ENCODE measurements at places on chromosomes 7 and 10.
A peak's percentile ranks its signal among the peaks of the same experiment; 100 is the strongest.

- no peak for DNase-seq
These were observed 97.0 kb upstream of the DDC start for GRCh38 chr7:50662041-50662694.

GRCh38 chr10:79072994-79073645, 4.4 kb downstream of the ZMIZ1 start:
- DNase-seq: no peak

DNA sequence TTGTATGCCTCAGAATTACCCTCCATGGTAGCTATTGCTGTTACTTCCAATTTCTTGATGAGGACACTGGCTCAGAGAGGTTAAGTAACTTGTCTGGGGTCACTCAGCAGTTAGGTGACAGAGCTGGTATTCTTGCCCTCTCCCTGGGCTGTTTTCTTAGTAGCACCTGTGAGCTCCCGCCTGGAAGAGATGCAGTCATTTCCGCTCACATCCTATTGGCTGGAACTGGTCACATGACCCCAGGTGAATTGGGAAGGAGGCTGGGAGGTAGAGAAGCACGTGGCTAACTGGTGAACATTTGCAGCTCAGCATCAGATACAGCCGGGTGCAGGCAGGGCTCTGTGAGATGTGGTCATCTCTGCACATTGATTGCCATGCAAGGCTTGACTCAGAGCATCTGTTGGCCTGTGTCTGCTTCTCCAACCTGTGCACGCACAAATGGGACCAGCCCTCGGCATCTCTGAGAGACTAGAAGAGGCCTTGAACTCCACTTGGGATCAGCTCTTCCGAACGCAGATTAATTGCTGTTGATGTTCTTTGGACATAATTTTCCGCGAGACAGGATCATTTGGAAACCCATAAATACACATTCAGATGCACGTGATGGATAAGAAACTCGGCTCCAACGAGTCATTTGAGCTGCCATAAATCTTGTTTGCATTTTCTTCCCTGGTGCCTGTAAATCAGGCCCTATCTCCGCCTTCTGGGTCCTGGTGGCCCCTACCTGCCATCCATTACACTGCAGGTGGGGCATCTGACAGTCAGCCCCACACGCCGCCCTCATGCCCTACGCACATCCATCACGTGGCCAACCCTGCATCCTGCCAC, 42.8 kb downstream of the MYL10 start:
- no peak for DNase-seq

DNA sequence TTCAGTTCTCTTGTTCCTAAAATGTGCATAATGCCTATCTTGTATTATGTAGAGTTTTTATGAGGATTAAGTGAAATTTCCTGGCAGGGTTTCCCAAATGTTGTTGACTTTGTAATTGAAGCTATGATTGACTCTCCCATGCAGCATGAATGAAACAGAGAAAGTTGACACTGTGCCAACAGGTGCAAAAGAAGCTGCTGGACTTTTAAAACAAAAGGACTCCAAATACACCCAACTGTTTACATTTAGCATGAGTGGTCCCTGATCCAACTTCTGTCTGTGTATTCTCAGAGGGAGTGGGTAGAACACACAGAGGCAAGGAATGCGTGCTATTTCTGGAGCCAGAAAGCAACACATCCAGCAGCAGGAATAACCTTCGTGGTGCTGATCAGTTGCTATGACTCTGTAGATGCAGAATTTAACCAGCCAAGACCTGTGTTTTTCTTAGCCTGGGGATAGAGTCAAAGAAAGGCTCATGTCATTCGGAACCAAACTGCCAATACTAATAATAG, 14.4 kb upstream of the RBM20 start:
- no peak for DNase-seq

- DNase-seq: no peak
These were observed 70.2 kb downstream of the NOC3L start for GRCh38 chr10:94292434-94293090.

GRCh38 chr7:77269360-77270093, 69.9 kb upstream of the FGL2 start:
- DNase-seq: no peak

GRCh38 chr7:108618056-108618455, 48.4 kb downstream of the DNAJB9 start:
- no peak for DNase-seq

GRCh38 chr7:10874666-10875065, 99.0 kb upstream of the PHF14 start:
- no peak for DNase-seq

- DNase-seq: peak; percentile 59
These were observed 18.7 kb downstream of the OR9A2 start for GRCh38 chr7:143008007-143008901.

- DNase-seq: no peak
These were observed 288.0 kb downstream of the PTPRN2 start for GRCh38 chr7:158299607-158300006.

DNA sequence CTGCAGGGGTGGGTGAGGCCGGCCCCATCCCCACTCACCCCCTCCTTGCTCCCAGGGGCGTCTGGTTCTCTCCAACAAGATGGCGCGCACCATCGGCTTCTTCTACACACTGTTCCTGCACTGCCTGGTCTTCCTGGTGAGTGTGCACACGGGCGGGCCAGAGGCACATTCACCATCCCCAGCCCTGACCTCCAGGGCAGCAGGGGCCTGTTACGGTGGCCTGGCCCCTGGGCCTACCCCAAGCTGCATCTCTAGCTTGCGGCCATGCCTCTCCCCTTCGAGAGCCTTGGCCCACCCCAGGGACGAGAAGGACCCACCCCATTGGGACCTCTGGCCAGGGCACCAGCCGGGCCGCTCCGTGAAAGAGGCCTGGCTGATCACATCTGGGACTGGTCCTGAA, 4.9 kb upstream of the SH2B2 start:
- no peak for DNase-seq

- no peak for DNase-seq
These were observed 477 bp upstream of the ZC3HAV1 start for GRCh38 chr7:139109983-139110411.

DNA sequence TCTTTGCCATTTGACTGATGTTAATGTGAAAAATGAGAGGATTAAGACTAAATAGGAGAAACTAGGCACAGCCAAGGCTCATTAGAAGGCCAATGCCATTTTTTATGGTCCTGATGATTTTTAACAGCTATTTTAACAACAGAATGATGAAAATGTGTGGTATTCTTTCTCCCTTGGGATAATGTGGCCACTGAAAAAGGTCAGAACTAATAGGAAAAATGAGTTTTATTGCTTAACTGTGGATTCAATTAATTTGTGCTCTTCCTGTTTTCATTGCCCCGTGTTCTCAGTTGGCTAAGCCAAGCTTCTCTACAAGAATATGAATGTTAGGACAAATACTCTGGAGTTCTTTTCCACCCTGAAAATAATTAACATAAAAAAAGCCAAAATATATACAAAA, 56.6 kb downstream of the BMPER start:
- DNase-seq: no peak

DNA sequence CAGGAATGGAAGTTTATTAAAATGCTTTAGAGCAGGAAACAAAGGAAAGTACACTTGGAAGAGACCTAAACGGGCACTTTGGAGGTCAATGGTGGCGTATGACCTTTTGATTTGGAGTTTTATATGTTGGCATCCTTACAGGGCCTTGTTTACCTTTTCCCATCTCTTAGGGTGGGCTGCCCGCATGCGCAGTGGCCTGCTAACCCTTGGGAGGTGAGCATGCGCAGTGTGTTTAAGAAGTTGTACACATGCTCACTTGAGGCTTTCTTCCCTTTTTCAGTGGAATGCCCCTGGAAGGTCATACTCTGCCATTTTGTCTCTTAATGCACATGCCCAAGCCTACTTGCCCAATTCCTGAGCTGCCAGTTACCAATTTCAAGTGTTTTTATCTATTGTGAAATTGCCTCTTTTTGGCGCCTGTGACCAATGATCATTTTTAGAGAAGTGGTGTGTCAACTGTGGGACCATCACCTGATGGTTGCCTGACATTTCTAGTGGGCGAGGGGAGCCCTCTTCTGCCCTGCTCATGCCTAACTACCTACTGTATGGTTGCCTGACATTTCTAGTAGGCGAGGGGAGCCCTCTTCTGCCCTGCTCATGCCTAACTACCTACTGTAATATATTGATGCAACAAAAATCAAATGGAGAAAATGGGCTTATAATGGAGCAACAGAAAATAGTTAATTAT, 138.0 kb downstream of the PPP1R9A start:
- DNase-seq: no peak

DNA sequence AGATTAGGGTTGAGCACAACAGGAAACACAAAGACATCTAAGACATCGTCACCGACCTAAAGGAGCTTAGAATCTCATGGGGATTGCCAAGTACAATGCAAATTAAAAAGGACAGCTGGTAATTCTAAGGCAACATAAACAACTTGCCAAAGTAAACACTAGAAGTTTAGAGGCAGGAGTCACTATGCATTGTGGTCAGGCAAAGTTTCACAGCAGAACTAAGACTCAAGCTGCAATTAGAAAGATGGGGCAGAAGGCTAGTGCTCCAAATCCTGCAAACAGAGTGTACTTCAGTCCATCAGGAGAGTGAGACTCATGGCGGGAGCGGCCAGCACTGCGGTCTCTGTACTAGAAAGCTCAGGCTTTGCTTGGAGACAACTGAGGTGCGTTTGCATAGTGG, 52.7 kb downstream of the HIPK2 start:
- DNase-seq: no peak

DNA sequence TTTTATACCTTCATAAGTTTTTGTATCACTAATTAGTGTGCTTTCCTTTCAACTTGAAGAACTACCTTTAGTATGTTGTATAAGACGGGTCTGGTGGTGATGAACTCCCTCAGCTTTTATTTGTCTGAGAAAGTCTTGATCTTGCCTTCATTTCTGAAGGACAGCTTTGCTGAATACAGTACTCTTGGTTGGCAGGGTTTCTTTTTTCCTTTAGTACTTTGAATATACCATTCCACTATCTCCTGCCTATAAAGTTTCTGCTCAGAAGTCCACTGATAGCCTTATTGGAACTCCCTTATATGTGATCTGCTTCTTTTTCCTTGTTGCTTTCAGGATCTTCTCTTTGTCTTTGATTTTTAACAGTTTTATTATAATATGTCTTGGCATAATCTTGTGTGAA, 230.9 kb downstream of the HPSE2 start:
- DNase-seq: no peak

- DNase-seq: no peak
These were observed 29.9 kb downstream of the CALML5 start for GRCh38 chr10:5469353-5470061.

DNA sequence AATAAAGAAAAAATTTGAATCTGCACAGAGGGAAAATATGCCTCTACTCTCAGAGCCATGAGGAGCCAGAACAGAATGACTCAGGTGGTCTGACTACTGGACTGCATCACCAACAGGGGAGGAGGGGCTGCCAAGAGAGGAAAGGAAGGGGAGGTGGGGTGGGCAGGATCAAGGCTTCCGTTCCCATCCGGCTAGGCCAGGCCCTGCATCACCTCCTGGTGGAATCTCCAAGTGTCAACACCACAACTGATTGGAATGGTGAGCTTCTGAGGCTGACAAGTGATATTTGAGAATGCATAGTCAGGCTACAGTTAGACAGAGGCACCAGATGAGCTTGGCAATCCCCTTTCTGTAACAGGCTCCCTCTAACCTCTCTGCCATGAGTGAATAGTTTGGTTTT, 10.4 kb upstream of the GPR26 start:
- DNase-seq: no peak

DNA sequence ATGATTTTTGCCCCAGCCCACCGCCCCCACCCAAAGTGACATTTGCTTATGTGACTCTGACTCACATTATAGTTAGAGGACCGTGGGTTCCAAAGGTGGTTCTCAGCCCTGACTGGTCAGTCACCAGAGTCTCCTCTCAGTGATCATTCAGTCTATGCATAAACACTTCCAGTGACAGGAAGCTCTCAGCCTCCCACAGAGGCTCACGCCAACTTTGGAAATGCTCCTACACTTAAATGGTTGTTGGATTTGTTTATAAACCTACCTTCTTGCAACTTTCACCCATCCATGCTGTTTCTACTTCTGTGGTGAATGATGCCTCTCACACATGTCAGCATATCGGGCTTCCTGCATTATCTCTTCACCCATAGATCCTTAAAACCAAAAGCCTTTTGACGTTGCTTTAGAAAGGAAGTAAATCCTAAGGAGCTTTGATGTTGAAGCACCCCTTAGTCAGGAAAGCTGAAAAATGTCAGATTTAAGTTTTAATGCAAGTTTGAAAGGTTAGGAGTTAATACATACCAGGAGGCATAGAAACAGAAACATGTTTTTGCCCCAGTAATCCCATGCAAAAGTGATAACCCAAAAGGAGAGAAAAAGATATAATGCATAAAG, 46.5 kb upstream of the FGL2 start:
- no peak for DNase-seq

GRCh38 chr10:102517553-102517952, 13.8 kb downstream of the SUFU start:
- no peak for DNase-seq

DNA sequence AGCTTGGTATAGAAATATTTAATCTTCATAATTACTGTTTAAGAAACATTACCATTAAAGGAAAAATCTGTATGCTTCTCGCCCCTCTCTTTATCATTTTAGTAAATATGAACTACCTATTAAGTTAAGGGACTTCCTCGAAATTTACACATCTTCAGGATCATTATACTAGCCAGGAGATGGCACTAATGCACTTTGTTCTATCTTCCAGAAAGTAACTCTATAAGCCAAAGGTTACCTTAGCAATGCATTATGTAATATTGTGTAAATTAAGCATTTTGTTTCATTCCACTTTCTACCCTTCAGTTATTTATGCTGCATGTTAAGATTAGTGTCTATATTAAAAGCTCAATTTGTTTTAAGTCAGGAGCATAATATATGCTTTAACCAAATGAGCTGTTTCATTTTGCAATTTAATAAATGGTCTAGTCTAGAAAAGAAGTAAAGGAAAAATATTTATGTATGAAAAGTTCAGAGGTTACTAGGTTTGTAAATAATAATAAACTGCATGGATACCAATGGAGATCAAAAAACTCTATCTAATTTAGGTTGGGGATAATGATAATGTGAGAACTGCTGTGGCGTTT, 128.5 kb downstream of the ANKRD7 start:
- DNase-seq: no peak

- no peak for DNase-seq
These were observed 87.4 kb upstream of the RET start for GRCh38 chr10:42989481-42989921.

GRCh38 chr7:56091591-56091990, 1.2 kb downstream of the PHKG1 start:
- no peak for DNase-seq

DNA sequence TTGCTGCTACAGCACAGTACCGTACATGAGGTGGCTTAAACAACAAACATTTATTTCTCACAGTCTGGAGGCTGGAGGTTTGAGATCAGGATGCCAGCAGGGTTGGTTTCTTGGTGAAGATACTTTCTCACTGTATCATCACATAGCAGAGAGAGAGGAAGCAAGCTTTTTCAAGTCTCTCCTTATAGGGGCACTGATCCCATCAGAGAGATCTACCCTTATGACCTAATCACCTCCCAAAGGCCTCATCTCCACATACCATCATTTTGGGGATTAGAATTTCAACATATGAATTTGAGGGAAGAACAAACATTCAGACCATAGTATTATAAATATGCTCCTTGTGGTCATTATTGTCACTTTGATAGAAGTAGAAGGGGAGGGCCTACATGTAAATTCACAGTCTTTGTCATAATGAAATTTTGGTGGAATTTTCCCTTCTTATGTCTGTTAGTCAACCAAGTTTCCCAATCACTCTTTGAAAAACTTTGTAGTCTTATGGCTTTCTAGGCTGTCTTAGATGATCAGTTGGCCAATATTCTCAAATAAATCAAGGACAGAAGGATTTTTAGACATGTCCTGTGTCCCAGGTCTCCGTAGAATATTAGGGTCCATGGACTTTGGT, 606.2 kb downstream of the LRMDA start:
- DNase-seq: no peak
